ENCODE measurements at places on chromosomes 1 and 21.

DNA sequence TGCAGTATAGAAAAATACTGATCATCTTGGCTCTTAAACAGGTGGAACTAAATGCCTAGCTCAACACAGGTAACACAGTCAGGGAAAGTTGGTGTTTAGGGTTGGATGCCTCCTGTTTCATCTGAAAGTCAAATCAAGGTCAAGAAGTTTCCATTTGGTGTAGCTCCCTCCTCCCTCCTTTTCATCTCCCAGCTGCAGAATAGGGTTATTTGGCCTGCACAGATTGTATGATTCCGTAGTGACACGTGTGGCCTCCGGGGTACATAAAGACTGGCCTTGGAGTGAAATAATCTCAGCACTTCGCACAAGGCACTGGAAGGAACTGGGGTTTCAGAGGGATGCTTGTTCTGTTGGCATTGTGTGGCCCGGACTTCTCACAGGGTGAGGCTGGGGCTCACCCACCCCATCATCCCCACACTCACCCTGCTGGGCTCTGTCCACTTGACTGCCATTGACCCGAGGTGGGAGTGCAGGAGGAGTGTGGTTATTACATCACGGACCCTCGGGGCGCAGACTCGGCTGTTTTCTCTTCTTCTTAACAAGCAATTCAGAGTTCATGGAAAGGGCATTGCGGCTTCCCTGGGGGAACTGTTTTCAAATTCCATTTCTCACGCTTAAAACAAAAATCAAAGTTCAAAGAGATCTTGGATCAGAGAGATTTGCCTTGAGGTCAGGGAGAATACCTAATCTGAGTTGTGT is 18.4 kb downstream of the IGSF5 start:
- DNase-seq = no peak
- H3K27me3 ChIP-seq = no peaks in the 10 kb centered on the region
- H3K4me3 ChIP-seq = no peak overlapping the region

GRCh38 chr1:172717722-172718465 is 59.0 kb downstream of the FASLG start:
- H3K4me1 ChIP-seq = no peaks in the 10 kb centered on the region
- no peak for DNase-seq
- H3K27ac ChIP-seq = no peak overlapping the region

DNA sequence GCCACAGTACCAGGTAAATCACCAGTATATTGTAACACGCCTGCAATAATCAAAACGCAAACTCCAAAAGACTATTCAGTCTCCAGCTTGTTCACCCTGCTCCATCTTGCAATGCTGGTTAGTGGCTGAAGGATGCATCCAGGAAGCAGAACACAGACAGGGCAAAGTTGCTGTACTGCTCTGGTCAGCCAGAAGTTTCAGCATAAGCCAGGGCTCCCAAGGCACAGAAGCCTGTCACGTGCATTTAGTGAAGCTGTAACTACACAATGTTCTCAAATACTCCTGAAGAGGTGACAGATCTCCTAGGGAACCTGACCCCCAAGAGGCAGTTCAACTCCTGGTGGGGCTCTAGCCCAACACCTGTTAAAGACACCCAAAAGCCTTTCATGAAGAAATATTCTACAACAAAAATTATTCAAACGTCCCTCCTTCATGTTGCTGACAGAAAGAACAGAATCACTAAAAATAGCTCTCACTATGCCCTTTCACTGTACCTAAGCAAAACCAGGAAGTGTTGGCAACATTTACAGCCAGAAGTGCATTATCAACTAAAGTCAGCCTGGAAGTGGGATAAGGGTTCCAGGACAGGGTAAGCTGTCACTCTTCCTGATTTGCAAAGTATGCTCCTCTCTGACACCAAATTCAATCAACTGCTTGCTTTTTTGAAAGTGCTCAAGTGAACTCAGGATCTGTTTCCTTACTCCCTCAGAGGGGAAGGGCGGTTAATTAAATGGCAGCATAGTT is 52.1 kb downstream of the SLC35D1 start:
- no peak overlapping the region for H3K4me3 ChIP-seq
- no peaks in the 10 kb centered on the region for H3K27me3 ChIP-seq
- H3K4me1 ChIP-seq = no peaks in the 10 kb centered on the region
- DNase-seq = no peak

DNA sequence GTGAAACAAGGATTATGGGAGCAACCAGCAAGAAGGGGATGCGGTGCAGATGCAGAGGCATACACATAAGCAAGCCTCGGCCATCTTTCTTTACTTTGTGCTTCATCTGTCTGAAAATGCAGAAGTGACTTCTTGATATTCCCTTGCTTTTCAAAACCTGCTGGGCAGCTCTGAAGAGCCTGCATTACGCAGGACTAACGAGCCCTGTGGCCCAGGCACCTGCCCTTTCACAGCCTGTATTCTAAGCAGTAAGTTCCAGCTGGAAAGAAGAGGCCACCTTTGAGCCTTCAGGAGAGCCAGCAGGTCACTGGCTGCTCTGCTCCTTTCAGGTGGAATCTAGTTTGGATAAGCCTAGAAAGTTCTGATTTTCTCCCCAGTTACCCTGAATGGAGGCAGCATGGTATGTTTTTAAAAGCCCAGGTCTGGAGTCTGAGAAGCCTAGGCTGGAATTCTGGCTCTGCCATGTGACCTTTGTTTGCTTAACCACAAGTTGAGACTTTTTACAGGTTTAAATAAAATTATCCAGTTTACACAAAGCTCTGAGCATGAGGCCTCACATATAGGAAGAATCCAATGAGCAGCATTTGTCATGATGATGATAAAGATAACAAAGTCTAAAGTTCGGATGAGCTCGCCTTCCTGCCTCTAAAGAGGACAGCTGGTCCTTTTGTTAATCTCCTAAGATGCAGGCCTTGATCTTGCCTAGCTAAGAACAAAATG is 122.9 kb downstream of the UBR4 start:
- DNase-seq = no peak
- no peak overlapping the region for H3K27ac ChIP-seq
- no peak overlapping the region for H3K4me3 ChIP-seq
- H3K27me3 ChIP-seq = no peaks in the 10 kb centered on the region
- peaks cover 45% of the 10 kb centered on the region for H3K36me3 ChIP-seq
- no peaks in the 10 kb centered on the region for H3K4me1 ChIP-seq

- no peaks in the 10 kb centered on the region for H3K4me1 ChIP-seq
- DNase-seq = no peak
- no peaks in the 10 kb centered on the region for H3K27me3 ChIP-seq
- H3K36me3 ChIP-seq = no peaks in the 10 kb centered on the region
- H3K27ac ChIP-seq = no peak overlapping the region
- no peak overlapping the region for H3K4me3 ChIP-seq
Measured at GRCh38 chr1:116476321-116476720, 94.5 kb downstream of the CD58 start.

Measured in H9 (cell line).